Ureter (tissue), 1 donor: ENCODE measurements at places on chromosomes 2 and 18.

GRCh38 chr2:12774395-12774727, 57.6 kb downstream of the TRIB2 start:
- DNase-seq = no peak

DNA sequence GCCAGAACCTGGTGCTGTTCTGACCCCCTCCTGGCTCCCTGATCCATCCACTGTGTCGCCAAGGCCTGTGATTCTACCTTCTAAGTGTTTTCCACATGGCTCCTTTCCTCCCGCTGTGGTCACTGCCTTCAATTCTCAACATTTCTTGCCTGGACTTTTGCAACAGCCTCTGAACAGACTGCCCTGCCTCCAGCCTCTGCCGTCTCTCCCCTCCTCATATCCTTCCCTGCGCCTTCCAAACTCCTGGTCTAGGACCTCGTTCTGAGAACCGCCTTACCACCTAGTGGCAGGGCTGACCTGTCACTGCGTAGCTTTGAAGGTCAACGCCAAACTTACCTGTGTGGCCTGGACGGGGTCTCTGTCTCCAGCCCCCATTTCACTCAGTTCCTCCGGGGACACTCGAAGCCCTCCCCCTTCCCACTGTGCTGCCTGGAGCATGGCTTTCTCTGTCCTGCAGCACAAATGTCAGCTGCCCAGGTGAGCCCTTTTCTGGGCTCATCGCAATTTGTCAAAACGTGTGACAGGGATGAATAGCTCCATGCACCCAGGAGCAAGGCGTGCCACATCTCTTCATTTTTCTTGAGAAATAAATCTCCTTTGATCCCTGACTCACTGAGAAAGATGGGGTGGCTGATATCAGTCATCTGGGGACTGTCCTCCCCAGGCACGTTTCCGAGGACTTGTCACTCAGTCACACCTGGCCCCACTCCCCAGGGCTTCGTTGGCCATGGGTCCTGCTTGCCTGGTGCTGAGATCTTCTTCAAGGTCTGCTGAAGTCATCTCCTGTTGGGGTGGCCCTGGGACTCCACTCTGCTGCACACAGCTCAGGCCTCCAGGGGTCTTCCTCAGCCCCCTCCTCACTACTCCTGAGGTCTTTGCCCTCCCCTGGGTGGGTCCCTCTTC, 46.7 kb downstream of the LDLRAD4 start:
- DNase-seq = peak; percentile 34

DNA sequence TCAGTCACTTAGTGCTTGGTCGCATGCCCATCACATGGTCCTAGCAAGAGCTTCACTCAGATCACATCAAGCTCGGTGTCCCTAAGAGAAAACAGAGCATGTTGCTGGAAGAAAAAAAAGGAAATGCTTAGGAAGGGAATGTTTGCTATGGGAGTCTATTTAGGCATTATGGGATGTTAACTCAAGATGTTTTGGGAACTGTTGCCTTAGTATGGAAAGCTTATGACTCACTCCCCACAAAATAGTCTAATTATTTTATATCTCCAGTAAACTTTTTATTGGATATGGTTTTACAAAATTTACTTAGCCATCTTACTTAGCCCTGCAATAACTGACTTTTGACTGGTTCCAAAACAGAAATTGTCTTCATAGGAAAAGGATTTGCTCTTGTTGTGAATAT, 439.5 kb upstream of the ZEB2 start:
- no peak for DNase-seq

GRCh38 chr2:9753665-9754531, 89.4 kb upstream of the TAF1B start:
- peak; percentile 67 for DNase-seq

DNA sequence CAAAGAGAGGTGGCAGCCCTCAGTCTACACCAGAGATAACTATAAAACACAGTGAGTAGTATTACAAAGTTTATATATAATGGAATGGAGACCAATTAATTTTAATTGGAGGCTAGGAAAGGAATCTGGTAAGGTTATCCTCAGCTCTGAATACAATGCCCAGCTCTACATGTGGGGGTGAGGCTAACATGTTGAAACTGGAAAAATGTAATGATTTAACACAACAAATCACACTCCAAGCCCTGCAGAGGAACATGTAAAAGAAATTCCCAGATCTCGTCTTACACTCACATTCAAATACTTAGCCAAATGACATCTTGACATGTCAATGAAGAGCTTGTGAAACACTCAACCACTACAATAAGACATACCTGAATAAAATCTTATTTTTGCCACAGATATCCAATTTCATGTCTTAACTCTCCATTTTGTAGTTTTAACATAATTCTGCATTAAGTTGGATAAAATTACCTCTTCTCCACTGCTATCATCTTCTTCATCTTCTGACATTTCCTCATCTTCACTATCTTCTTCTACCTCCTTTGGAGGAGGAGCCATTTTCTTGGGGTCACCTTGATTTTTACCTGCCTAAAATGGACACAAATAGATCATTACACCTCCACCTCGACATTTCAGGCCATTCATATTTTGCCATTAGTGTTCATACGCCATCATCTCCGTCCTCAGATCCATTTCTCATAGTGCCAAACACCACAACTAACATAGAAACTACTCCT, 1.4 kb downstream of the NCL start:
- DNase-seq = no peak

DNA sequence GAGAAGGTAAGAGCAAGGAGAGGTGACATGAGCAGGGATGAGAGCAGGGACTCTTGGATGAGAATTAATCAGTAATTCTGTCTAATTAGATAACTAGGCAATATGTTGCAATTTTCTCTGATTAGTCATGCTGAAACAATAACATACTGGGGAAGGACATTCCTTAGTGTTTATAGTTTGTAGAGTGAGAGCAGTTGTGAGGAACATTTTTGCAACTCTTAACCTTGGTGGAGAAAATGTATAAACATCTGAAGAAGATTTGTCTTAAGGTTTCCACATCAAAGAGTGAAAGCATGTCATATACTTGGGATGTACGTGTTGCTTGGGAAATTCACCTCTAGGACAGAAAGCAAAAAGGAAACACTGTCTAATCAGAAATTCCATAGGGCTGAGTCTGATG, 955.4 kb upstream of the FANCL start:
- no peak for DNase-seq

DNA sequence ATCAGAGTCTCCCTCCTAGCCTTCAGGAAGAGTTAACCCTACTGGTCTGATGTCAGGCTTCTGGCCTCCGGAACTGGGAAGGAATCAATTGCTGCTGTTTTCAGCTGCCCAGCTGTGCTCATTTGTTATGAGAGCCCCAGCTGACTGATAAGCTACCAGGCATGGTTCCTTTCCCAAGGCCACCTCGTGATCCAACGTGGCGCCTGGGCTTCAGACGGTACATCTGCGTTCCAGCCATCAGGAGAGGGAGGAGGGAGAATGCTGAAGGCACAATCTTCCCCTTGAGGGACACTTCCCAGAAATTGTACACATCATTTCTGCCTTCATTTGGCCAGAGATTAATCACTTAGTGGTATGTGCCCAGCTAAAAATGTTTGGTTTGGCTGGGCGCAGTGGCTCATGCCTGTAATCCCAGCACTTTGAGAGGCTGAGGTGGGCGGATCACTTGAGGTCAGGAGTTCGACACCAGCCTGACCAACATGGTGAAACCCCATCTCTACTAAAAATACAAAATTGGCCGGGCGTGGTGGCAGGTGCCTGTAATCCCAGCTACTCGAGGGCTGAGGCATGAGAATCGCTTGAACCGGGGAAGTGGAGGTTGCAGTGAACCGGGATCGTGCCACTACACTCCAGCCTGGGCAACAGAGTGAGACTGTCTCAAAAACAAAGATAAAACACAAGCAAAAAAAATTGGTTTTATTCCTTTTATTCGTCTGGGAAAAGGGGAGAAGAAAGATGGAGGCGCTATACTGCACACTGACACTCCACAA, 10.5 kb upstream of the ARMC9 start:
- peak; percentile 42 for DNase-seq

DNA sequence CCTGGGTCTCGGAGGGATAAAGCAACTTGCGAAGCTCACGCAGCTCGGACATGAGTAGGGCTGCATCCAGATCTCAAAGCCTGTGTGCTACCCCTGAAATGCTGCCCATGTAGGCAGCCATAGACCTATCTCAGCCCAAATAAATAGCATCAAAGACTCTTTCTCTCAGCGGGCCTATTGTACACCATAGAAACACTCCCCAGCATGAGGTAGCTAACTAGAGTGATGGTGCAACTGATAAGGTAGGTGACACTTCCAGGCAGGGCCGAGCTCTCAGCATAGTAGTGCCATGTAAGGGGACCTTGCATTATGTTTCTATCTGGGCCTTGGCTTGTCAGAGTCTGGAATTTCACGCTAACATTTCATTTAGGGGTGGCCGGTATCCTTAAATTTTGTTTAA, 52.4 kb downstream of the RABL2A start:
- DNase-seq = no peak

DNA sequence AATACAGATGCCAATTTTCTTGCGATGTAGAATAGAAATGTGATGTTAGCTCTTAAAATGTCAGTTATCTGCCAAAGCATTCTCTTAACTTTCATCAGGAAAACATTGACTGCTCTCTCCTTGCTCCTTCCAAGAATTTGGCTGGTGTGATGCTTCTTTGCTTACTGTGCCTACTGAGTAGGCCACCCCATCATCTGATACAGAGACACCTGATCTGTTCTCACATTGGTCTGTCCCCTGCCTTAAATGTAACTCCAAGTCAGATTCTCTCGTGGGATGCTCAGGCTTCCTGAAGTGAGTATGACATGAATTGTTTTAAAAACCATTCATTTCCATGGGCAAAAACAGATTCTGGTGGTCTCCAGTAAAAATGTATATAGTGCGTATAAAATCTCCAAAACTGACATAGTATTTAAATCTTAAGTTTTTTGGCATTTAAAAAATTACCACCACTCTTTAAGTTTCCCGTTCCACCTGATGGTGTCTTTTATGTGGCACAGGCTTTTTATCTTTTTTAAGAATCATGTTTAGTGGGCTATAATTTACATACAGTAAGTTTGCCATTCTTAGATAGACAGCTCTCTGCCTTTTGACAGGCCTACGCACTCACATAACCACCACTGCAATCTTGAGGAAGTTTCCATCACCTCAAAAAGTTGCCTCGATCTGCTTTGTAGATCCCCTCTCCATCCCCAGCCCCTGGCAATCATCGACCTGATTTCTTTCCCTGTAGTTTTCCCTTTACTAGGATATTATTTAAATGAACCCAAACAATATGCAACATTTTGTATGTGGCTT, 36.6 kb downstream of the UBE2F start:
- DNase-seq = no peak
